Anterior cingulate cortex (tissue), 58 donors: ENCODE measurements at places on chromosomes 3 and 15.

DNA sequence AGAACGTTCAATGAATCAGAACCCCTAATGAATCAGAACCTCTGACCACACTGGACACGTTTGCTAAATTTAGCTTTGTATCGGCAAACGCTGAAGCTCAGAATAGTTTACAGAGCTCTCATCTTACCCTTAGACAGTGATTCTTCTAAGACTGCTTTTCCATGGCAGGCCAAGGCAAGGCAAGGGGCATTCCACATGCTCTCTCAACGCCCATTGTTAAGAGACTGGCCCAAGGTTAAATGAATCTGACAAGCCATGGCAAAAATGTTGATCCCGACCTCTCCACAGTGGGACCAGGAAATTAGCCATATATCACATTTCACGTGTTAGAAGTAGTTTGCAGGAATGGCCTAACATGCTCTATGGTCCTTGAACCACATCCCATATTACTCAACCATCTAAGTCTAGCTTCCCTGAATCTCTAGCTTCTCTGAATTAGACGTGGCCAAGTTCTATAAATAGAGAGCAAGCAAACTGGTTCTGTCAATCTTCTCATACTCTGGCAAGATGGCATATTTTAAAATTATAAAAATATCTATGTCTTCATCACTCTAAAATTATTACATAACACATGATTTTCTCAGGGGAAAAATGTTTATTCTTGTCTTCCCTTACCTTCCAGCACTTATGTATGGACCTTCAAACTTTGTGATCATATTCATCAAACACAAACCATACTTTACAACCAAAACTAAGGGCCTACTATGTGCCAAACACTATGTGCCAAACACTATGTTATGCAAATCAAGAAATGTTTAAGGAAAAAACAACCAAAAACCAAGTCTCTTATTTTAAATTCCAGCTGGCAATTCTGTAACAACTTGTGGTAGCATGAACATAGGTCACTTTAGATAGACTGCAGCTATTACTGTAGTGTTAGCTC lies 54.3 kb downstream of the AAGAB start:
- no peak for DNase-seq

GRCh38 chr3:159632128-159632527 lies 356.5 kb upstream of the IL12A start:
- DNase-seq: no peak

- no peak for DNase-seq
Measured at GRCh38 chr15:39745415-39745814, 37.2 kb downstream of the FSIP1 start.

DNA sequence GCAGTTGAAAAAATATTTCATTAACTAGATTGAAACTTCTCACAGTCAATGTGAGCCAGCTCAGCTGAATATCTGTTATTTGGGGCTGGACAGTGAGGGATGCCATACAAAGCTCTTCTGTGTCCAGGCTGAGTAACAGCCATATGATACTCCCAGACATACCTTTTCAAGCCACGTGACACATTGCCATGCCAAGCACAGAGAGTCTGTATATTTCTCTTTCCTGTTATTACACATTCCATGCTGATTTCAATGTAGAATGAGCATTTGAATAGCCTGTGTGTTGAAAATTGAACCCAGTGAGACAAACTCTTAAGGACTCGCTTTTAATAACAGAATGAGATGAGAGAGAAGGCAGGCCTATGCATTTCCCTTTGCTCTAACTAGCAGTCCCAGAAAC lies 334.7 kb upstream of the RASGRP1 start:
- no peak for DNase-seq

DNA sequence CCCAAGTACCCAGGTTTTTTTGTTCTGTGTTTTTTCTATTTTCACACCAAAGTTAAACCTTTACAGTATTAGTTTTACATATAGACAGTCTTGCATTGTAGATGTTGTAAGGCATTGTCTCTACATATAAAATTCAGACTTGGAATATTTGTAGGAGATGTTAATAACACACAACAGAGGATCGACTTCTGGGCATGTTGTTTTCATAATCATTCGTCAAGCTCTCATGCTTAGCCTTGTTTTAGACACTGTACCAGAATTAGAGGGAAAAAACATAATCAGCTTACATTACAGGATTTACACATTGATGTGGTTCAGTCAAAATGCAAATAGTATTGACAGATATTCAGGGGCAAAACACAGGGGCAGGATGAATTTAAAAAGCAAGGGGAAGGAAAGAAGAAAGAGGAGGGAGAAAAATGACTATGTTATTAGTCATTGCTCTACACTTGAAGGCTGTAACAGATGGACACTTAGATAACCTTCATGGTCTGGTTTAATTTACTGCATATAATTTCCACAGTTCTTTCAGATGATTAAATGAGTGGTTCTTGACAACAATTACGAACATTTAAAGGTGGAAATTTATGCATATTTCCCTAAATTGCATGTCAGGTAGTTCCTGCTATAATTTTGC lies 7.5 kb downstream of the CMSS1 start:
- DNase-seq: no peak

DNA sequence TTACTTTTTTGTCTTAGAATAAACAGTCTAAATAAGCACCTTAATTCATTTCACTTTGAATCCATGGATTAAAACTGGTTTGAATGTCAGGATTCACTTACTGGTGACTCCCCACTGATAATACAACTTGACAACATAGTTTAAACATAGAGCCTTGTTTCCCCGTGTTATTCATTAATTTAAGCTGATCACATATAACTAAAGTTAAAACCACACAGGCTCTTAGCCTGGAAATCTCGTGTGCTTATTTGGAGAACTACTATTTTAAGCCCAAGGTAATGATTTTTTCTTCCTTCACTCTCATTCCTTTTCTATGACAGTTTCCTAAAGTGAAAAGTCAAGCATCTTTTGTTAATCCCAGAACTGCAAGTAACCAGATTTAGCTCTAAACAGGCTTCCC lies 64.2 kb downstream of the HACD2 start:
- no peak for DNase-seq

- no peak for DNase-seq
Measured at GRCh38 chr3:116070061-116070460, 375.2 kb downstream of the LSAMP start.

- no peak for DNase-seq
Measured at GRCh38 chr15:90690585-90690984, 26.6 kb upstream of the BLM start.

DNA sequence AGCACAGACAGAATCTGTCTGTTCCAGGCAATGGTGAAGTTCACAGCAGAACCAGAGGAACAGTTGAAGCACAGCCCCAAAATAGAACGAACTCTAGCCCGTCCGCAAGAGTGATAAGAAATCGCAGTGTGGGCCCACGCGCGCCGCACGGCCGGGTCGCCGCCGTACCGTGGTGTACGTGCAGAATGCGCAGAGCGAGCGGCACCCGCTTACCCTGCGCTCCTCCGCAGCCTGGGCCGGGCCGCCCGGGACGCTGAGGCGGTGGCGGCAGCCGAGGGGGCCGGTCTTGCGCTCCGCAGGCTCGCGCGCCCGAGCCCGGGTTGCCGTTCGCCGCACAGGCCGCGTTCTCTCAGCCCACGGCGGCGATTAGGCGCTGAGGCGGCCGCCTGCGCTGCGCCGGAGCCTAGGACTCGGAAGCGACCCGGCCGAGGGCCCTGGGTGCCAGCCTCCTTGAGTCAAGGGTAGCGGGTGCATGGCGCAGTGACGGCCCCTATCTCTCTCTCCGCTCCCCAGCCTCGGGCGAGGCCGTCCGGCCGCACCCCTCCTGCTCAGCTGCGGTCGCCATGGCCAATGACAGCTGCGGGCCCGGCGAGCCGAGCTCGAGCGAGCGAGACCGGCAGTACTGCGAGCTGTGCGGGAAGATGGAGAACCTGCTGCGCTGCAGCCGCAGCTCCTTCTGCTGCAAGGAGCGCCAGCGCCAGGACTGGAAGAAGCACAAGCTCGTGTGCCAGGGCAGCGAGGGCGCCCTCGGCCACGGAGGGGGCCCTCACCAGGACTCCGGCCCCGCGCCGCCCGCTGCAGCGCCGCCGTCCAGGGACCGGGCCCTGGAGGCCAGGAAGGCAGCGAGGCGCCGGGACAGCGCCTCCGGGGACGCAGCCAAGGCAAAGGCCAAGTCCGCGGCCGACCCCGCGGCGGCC lies 20.5 kb downstream of the WDR73 start:
- peak; percentile 80 for DNase-seq

DNA sequence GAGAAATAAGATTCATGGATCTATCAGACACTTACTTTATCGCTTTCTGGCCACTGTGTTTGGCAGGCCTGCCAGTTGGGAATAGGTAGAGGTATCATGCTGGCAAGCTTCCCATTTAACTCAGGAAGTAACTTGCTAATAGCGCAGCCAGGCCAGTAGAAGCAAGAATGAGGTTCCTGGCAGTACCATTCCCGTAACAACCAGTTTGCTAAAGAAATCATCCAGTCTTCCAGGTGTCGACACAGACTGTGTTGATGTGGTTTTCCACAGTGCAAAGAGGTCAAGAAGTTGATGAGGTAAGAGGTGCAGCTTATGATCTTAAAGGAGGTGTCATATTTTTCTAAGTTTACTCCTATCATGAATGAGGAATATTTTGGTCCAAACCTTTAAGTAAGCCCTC lies 46.2 kb downstream of the DPH6 start:
- no peak for DNase-seq

DNA sequence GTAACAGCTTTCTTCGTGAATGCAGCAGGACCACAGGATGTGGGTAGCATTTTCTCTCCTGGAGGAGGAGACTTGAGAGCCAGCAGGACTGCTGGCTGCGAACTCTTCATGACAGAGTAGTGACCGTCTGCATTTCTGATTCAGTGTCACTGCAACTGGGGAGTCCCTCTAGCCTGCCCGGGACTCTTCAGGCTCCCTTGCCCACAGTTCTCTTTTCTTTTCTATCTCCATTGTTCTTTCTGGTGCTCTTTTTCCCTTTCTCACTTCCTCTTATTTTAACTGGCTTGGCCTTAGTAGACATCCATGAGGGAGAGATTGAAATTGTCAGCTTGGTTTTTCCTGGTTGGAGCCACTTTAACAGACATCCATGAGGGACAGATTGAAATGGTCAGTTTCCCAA lies 49.9 kb upstream of the P2RY1 start:
- DNase-seq: no peak
